Stimulated activated CD8-positive, alpha-beta memory T cell treated with anti-CD3 and anti-CD28 coated beads, Interleukin-2, amount 100 ng/mL, for 1 hour (primary cell): ENCODE measurements at places on chromosomes 6 and 20.

DNA sequence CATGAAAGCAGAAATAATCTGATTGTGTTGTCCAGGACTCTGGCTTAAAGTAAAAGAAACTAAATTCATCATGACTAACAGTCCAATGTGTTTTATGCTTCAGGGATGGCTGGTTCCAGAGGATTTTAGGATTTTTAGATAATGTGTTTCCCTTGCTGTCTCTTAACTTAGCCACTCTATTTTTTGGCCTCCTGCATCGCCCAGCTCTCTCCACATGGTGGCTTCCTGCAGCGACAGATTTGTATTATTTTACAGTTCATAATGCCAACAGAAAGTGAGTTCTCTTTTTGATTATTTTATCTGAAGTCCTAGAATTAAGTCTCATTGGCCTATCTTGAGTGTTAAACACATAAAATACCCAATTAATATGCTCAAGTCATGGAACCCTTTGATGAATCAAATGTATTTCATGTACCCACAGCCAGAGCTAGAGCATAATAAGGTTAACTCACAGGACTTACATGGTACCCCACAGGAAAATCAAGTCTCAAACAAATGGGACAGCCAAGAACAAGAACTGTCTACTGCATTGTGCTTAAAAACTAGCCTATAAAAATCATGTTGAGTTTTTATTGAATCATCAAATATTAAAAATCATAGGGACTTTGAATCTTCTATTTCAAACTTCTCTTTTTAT, 582.5 kb downstream of the DOK5 start:
- DNase-seq, result no peak

GRCh38 chr6:119201480-119201879, 123.0 kb upstream of the FAM184A start:
- DNase-seq, result no peak

DNA sequence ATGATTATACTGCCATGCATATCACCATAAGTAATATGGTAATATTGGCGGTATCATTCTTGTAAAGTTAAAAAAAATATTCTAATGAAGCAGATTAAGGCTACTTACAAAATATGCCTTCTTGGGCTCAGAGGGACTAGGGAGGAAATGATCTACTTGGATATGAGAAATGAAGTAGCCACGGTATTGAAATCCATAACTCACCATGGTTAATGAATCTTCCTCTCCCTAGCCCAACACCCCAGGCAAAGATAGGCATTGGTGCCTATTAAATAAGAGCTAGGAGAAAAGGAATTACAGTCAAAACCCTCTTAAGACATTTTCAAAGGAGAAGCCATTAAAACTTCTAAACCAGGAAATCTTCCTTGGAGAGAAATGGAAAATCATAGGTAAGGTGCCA, 280.5 kb downstream of the TFAP2B start:
- DNase-seq, result no peak

DNA sequence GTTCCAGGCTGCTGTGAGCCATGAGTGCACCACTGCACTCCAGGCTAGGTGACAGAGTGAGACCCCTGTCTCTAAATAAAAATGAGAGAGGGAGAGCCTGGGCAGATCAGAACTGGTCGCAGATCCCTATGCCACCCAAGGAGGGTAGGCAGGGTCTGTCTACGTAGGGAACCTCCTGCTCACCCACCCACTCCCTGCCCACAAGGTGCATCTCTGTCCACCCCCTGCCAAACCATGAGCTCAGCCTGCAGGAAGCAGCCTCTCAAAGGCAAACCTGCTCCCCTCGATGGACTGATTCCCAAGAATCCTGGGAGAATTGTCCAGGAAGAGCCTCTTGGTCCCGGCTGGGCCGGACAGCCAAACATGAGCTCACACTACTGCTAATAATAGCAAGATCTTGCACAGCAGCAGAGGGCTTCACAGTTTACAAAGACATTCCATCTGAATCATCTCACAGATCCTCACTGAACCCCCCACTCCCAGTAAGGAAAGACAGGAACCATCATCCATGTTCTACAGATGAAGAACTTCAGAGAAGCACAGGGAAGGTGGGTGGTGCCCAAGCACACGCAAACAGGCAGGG, 27.8 kb upstream of the TLDC2 start:
- no peak for DNase-seq

DNA sequence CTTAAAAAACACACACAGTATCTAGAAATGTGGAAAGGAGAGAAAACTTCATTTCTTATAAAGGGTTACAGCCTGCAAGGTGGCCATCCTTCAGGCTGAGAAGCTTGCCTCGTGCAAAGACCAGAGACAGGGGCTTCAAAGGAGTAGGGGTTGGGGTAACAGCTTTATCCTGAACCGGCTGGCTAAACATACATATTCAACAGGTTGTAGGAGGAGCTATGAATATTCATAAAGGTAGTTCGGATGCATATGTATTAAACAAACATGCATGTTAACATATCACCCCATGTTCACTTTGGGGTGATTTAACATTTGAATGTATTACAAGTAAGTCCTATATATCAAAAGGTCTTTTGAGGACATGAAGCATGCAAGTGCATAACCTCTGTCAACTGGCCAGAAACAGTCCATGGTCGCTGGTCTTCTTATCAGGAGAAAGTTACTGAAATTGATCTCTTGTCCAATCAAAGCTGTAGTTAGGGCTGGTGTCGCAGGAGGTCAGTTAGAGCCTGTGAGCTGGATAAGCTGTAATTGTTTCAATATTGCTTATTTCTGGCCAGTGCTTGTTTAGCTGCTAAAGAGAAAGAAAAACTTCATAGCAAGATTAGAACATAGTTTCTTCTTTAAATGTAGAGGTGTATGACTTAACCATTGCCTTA, 2.3 kb upstream of the STMND1 start:
- no peak for DNase-seq
